Kidney (tissue), 22 donors: ENCODE measurements at places on chromosomes 5 and 9.
A peak's percentile ranks its signal among the peaks of the same experiment; 100 is the strongest.

DNA sequence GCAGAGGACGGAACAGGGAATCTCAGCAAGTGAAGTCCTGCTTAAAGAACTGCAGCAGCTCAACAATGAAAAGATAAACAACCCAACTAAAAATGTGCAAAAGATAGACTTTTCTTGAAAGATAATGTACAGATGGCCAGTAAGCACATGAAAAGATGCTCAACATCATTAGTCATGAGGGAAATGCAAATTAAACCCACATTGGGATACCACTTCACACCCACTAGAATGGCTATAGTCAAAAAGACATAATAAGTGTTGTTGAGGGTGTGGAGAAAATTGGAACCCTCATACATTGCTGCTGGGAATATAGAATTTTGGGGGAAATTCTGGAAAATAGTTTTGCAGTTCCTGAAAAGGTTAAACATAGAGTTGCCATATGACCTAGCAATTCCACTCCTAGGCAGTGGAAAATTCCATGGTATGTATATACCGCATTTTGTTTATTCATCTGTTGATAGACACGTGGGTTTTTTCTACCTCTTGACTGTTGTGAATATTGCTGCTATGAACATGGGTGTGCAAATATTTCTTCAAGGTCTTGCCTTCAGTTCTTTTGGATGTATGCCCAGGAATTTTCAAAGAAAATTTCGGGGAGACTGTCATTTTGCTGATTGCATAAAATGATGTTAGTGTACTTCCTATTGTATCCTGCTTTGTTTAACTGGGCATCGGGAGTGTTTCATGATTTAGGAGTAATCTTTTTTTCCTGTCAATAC lies 7.2 kb downstream of the CNOT8 start:
- no peak for DNase-seq

DNA sequence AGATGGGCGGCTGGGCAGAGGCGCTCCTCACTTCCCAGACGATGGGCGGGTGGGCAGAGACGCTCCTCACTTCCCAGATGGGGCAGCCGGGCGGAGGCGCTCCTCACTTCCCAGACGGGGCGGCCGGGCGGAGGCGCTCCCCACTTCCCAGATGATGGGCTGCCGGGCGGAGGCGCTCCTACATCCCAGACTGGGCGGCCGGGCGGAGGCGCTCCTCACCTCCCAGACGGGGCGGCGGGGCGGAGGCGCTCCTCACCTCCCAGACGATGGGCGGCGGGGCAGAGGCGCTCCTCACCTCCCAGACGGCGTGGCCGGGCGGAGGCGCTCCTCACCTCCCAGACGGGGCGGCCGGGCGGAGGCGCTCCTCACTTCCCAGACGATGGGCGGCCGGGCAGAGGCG lies 140.2 kb downstream of the WDR70 start:
- no peak for DNase-seq

DNA sequence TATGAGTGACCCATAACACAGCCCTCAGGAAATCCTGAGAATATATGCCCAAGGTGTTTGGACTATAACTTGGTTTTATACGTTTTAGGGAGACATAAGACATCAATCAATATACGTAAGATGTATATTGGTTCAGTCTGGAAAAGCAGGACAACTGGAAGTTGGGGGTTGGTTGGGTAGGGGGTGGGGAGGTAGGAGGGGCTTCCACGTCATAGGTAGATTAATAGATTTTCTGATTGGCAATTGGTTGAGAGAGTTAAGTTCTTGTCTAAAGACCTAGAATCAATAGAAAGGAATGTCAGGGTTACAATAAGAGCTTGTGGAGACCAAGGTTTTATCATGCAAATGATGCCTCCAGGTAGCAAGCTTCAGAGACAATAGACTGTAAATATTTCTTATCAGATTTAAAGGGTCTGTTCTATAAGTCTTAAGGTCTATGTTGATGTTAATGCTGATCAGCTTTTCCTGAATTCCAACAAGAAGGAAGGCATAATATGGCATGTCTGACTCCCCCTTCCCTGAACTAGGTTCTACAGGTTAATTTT lies 2267.7 kb upstream of the ACO1 start:
- DNase-seq = no peak

DNA sequence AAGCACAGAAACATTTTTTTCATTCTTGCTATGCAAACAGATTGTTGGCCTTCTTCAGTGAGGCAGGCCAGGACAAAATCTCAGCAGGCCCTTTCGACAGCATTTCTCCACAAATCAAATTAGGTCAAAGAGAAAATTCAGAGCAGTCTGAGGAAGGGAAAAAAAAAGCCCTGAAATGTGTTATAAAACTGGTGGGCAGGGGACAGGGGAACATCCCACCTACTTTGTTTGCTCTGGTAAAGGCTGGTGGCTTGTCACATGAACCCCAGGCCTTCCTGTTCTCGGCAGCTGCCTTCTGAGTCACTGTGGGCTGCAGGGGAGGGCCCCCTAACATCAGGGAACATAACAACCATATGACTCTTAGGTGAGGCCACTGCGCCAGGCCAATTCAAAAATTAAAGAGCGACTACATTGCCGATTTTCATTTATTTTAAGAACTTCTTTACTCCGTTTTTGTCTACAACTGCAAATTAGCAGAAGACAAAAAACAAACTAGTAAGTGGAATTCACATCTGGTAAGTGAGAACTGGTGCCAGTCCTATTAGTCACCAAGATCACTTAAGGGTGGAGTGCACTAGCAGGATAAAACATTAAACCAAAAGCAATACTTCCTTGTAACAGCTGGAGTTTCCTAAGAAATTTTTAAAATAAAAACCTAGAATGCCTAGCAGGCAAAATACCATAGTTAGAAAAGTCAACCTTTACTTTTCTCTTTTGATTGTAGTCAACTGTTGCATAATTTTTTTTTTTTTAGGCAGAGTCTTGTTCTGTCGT lies 46.2 kb upstream of the DENND4C start:
- DNase-seq = peak; percentile 93

- DNase-seq = no peak
Observed at GRCh38 chr5:134844252-134844651, 1.5 kb upstream of the C5orf24 start.

DNA sequence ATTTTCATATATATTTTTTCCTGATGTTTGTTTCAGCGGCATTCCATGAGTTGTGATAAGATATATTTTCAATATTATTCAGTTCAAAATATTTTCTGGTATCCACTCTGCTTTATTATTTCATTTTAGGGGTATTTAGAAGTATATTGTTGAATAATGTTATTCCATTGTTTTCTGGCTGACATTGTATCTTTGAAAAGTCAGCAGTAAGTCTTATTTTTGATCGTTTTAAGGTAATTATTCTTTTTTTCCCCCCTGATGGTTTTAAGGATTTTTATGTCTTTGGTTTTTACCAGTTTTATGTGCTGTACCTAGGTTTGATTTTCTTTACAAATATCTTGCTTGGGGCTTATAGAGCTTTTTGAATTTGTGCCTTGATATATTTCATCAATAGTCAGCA lies 6.6 kb upstream of the GLRA1 start:
- DNase-seq = no peak

GRCh38 chr9:93654351-93654961 lies 78.1 kb downstream of the PHF2 start:
- no peak for DNase-seq

DNA sequence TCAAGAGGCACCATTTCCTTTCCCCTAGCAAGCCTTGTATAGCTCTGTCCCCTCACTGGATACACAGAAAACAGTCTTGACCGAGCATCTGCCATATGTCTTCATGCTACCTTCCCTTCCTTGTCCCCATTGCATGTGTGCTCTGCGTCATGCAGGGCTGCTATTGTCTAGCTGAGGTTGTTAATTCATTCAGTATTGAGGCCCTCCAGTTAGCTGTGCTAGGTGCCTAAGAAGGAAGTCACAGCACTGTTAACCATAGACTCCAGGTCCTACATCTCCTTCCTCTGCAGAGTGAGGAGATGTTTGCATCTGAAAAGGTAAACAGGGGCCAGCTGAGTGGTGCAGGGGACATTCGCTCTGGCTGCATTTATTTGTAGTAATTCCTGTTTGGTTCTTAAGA lies 48.2 kb downstream of the SLC1A3 start:
- no peak for DNase-seq

DNA sequence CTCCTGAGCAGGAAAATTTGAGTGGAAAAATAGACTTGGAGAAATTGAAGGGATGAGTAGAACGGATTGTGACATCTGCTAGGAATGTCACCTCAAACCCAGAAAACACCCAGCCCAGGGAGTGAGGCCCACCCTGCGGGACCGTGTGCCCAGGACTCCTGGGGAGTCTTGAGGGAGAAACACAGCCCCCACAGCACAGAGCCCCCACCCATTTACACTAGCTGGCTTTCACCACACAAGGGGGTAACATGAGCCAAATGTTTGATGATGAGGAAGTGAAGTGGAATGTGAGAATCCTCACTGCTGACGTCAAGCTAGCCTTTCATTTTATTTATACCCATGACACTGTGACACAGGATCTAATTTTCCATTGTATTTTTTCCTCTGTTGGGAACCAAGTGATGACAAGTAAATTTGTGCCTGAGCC lies 42.8 kb upstream of the PDE8B start:
- no peak for DNase-seq

DNA sequence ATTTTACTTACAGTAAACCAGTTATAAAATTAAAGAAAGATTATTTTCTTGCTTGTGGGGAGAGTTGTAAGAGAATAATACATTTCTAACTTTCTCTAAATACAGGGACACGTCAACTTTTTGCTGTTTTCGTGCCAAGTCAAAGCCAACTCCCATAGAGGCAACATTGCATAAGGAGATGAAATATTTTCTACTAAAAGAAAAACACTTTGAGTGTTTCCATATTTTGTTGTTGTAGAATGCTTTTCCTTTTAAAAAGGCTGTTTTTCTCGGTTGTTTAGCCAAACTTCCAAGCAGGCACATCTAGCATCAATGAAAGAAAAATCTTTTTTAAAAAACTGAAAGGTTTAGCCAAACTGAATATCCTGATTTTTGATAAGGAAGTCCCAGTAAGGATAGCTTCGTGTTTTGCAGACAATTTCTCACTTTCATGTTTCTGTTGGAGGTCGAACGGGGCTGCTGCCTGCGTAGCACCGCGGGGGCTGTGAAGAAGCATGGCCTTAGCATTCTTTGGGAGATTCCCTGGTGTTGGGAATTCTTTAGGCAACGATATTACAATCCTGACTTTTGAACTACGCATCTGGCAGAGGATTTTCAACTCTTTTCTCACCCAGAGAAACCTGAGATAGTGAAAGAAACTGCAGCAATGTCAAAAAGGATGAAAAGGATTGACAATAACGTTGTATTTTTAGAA lies 108.1 kb upstream of the FBXL7 start:
- DNase-seq = no peak
